ENCODE measurements at places on chromosomes 11 and 22.
A peak's percentile ranks its signal among the peaks of the same experiment; 100 is the strongest.

DNA sequence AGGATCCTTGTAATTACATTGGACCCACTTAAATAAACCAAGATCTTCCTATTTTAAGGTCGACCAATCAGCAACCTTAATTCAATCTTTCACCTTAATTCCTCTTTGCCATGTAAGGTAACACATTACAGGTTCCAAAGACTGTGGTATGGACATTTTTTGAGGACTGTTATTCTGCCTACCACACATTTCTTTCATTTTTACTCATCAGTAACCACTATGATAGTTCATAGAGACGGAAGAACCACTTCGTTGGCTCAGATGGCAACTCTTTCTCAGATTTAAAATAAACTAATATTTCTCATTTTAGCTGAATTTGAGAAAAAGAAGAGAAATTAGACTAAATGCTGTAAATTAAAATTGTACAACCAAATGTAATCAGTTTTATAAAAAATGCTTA lies 96.3 kb downstream of the PAX6 start:
- DNase-seq, result no peak

DNA sequence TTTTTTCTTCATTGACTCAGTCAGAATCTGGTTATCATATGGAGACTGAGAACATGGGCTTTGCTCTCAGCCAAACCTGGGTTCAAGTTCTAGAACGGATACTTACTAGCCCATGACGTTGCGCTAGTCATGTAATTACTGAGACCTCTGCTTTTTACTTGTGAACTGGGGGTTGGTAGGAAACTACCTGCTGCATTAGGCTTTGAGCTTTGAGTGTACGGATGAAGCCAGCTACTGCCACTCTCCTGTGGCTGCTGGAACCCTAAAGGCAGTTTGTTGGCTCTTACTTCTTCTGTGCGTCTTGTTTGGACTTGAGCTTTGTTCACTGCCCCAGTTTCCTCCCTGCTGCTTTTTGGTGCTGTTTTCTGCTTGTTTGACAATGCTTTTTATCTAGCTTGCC lies 18.1 kb downstream of the PPP6R2 start:
- DNase-seq, result no peak

- DNase-seq, result no peak
These were observed 88.7 kb downstream of the USP35 start for GRCh38 chr11:78277314-78277994.

DNA sequence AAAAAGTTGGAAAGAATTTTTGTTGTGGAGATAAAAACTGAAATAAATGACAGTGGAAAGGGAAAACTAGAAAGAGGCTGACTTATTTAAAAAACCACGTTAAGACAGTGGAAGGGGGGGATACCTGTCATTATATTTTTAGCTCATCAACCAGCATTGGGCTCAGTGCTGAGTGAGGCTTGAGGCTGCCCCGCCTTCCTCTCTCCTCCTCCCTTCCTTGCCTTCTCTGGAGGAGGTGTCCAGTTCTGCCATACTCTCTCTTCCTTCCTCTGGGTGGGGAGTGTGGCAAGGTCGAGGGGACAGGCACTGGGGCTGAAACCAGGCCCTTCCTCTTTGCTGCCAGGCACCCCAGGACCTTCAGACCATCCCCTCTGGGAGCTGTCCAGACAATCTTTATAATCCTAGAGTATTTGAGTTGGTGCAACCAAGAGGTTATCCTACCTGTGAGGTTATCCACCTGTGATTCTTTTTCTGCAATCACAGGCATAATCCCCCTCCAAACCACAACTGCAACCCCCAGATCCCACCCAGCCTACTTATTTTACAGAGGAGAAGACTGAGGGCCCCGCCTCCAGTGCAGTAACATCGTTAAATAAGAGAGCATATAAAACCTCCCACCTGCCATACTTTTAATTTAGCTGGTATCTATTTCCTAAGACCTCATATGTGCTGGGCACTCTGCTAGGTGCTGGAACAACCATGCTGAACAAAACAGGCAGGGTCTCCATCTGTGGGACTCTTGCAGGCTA lies 578.5 kb downstream of the BUD13 start:
- DNase-seq, result no peak

DNA sequence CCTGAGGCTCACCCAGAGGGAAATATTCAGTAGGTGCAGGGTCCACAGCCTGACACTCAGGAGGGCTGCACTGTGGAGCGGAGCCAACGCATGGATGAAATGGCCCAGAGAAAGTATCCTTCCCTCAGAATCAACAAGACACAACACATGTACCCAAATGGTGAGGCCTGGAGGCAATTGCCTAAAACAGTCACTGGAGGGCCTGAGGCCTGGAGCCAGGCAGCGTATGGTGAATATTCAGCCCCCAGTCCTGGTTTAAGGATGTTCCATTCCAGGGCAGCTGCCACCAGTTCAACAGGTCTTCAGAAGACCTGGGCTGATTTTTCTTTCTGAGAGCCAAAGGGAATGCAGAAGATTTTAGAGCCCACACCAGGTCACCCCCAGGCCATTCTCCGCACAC lies 264.8 kb downstream of the INSC start:
- DNase-seq, result no peak

- no peak for DNase-seq
These were observed 1.7 kb downstream of the RASGRP2 start for GRCh38 chr11:64742087-64742888.

DNA sequence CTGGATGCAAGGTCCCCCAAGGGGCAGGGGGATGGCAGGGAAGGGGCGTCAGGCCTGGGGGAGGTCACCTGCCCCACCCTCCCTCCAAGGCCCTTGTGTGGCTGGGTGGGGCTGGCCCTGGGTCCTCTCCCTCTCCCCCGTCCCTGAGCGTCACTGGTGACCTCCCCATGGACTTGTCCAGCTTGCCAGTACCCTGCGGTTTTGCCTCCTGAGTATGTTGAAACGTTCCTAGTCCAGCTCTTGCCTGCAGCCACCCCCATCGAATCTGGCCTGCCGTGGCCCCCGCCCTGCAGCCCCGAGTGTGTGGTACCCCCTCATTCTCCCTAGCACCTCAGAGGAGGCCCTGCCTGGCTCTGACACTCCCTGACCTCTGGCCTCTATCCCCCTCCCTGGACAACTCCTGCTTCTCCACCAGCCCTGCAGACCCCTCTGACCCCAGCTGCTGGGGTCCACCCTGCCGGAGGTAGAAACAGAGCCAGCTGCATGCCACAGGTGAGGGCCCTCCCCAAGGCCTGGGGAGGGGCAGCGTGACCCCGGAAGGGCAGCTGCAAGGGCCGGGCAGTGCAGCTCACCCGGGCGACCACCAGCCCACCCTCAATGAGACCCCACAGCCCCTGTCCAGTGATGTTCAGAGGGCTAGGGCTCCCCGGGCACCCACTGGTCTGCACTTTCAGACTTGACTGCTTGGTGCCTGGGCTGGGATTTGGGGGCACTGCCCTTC lies 4.1 kb upstream of the MUC6 start:
- DNase-seq, result no peak

GRCh38 chr11:116792869-116793771 lies 1.4 kb upstream of the APOA5 start:
- DNase-seq, result no peak

- no peak for DNase-seq
These were observed 989.1 kb downstream of the FAM181B start for GRCh38 chr11:81744336-81745116.

DNA sequence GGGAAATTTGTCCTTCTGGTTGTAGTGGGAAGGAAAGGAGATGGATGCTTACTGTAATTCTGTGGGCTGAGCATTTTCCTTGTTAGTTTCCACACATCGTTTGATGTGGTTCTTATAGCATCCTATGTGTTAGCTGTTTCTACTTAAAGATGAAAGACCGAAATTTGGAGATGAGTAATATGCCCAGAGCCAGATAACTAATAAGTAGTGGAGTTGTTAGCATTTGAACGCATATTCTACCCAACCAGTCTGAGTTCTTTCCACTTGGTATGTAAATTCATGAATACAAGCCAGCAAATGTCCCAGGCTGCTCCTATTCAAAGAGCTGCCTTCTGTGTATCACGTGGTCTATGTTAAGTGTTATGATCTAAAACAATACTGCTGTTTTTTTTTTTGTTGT lies 14.6 kb downstream of the SPECC1L start:
- no peak for DNase-seq

GRCh38 chr11:122038543-122038942 lies 77.5 kb downstream of the BLID start:
- DNase-seq, result no peak

GRCh38 chr11:24819006-24819405 lies 322.2 kb downstream of the LUZP2 start:
- DNase-seq, result no peak

DNA sequence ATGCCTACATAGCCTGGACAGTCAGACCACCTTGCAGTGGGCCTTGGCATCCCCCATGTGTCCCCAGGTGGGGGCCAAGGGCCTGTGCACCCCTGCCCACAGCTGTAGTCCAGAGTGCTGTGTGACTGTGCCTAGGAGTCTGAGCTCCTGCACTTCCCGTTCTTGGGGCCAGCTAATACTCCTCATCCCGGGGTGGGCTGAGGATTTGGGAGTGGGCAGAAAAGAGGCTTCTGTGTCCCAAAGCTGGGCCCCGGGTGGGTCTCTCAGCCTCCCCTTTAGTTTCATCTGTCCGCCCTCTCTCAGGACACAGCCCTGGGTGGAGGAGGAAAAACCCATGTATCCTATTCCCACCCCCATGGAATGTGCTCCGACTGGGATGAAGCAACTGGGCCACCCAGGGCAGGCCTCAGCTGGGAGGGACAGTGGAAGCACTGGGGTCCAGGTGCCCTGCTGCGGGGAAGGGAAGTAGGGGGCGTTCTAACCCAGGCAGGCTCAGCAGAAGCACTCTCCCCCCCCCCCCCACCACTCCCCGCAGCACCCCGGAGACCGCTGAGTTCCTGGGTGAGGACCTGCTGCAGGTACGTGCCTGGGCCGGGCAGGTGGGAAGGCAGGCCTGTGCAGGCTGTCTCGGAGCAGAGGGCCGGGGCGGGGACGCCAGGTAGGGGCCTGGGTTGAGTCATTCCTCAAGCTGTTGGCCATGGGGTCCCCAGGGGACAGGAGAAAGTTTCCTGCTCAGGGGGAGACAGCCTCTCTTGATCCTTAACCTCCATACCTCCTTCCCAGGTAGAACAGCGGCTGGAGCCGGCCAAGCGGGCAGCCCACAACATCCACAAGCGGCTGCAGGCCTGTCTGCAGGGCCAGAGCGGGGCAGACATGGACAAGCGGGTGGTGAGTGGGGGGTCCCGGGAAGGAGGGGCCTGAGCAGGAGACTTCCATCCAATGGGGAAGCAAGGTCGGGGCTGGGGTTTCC lies 1.4 kb downstream of the SH3BP1 start:
- DNase-seq, result no peak

GRCh38 chr11:57638005-57638781 lies 11.5 kb downstream of the YPEL4 start:
- DNase-seq, result no peak

DNA sequence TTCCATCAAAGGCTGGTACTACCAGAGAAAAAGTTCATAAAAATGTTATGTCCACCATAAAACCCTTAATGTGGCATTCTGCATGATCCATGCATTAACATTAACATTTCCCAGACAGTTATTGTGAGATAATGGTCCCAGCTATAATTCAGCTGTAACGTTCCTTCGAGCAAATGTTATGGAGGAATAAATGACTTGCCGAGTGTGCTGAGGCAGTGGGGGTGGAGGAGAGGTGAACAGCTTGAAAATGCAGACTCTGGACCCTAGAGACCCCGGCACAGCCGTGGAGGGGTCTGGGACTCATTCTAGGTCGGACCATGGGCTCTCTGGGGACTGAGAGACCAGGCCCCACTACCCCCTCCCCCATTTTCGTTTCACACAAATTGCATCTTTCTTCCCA lies 141.9 kb downstream of the PKNOX2 start:
- DNase-seq, result no peak

- no peak for DNase-seq
These were observed 5.0 kb upstream of the MCHR1 start for GRCh38 chr22:40674274-40674673.

- DNase-seq, result no peak
These were observed 65.9 kb upstream of the PICALM start for GRCh38 chr11:86134580-86135318.

- DNase-seq, result no peak
These were observed 7.8 kb upstream of the TNFRSF13C start for GRCh38 chr22:41934284-41935014.

GRCh38 chr11:61917334-61918109 lies at the start of gene RAB3IL1:
Gene RAB3IL1, minus strand, starts transcription at chr11:61917566. Its CDS starts 199 bp downstream, at chr11:61917367.
- no peak for DNase-seq

- DNase-seq, result peak; percentile 15
These were observed 1.3 kb downstream of the WEE1 start for GRCh38 chr11:9574622-9575259.

GRCh38 chr11:32437495-32438345 lies 2.4 kb upstream of the WT1 start:
- DNase-seq, result no peak

GRCh38 chr11:117418737-117419481 lies 91.3 kb downstream of the CEP164 start:
- DNase-seq, result no peak

- DNase-seq, result no peak
These were observed 9.1 kb downstream of the LRP5 start for GRCh38 chr11:68321293-68322051.

DNA sequence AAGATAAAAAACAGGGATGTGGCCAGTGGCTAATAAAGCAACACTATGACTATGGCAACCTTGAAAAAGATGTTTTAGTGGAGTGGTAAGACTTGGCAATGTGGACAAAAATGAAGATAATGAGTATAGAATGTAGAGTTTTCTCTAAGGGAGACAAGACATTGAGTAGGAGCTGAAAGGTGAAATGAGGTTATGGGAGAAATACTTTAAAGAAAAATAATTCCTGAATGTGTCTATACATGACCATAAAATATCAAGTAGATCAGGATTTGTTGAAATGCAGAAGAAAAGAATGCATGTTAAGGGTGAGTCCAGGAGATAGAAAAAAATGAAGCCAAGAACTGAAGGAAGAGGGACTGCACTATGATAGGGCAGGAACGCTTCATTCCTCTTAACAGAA lies 101.6 kb upstream of the CARD18 start:
- no peak for DNase-seq

DNA sequence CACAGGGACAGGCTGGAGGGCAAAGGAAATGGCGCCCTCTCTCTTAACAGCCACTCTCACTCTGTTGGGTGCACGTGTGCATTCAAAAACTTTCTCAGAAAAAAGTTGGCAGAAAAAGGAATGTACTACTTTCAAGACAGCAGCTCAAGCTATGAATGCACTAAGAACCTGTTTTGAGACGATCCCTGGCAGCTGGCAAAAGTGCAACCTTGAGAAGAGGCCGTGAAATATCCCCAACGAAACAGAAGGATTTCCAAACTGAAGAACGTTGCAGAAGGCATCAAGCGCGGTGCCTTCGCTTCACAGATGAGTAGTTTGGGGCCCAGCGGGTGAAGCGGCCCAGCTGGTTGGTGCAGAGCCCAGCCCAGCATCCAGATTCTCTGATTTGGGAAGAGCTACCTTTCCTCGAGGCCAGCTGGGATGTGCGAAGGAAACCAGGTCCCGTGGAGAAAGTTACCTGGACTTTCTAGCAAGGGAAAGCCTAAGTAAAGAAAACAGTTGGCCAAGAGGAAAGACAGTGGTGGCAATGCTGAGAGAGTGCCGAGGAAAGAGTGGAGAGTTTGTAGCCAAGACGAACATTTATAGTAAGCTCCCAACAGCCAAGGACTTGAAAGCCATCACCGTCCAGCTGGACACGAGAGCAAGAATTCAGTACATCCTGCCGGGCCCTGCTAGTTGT lies 16.3 kb downstream of the IFT27 start:
- DNase-seq, result no peak

All from T-helper 9 cell (primary cell).